ENCODE measurements at places on chromosomes 11 and 22. TPM values are rescaled to one million over a fixed set of nuclear protein-coding genes. Genes with fewer than 3 reads are reported as not detected.

DNA sequence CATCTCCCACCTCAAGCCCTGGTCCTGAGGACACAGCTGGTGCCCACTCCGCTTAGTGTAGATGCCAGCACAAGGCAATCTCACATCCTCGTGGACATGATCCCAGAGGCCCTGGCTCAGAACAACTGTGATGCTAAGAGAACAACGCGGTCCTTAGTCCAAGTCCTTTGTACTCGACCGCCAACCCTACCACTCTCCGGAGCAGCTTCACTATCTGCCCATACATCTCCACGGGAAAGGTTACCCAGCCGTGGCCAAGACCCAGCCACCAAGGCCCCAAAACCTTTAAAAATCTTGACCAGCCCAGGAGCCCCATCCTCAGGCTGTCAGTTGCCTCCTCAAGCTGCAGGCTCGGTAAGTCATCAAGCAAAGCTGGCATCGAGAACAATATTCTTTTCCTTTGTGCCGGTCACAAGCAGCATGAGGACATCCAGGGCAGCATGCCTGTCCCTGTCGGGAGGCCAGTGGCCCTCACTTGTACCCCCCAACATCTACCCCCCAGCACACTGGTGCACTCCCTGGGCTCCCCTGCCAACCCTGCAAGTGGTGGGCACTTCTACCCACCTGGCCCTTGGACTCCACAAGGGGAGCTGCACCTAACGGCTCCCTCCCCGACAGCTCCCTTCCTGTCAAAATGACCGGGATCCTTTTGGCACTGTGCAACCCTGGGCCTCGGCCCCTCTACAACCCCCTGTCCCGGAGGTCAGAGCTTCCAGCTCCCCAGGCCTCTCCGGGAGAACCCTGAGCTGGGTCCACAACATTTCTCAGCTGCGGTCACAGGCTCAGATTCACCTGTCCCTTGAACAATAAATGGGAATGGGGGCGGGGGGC lies 2.5 kb downstream of the OSBPL5 start:
- no peak for DNase-seq

GRCh38 chr11:36363361-36364268 lies 67.5 kb downstream of the PRR5L start:
- peak; percentile 77 for DNase-seq

GRCh38 chr11:87144252-87144651 lies 106.5 kb downstream of the TMEM135 start:
- no peak for DNase-seq

DNA sequence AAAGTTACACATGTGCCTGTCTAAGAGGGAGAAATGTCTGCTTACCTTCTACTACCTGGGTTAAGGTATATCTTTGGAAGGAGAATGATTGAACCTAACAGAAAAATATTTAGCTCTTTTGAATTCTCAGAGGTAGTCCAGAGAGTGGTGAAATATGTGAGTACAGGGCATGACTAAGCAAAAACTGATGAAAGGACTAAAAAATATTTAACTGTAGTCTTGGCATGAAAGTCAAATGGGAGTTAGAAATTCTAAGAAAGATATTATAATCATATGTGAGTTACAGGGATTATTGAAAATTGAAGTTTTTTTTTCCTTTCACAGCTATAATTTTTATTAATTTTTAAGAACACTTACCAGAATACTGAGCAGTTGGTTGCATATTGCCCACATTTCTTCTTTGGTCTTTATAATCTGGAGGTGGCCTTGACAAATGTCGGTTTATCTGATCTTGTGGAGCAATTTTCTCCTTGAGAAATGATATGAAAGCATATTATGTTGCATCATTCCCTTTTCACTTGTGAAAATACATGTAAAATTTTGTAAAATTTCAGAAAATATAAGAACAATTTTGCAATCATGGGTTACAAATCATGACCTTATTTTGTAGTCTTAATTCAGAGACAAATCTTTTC lies 61.4 kb upstream of the MTMR2 start:
- no peak for DNase-seq

GRCh38 chr11:19336331-19336730 lies 95.6 kb upstream of the E2F8 start:
- no peak for DNase-seq

- no peak for DNase-seq
Observed at GRCh38 chr11:120929090-120929489, 94.8 kb upstream of the TBCEL start.

DNA sequence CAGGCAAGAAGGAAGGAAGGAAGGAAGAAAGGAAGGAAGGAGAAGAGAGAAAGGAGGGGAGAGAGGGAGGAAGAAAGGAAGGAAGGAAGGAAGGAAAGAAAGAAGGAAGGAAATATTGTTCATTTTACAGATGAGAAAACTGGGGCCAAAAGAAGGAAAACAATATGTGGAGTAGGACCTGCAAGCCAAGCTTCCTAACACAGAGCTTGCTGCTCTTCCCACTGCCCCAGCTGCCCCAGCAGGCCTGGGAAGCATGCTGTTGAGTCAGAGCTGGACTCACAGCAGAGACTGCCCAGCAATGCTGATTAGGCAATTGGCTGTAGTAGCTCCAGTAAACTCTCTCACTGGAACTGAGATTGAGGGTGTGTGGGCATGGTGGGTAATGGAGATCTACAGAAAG lies 42.6 kb upstream of the SMCO4 start:
- no peak for DNase-seq

GRCh38 chr22:34783436-34783835 lies 282.5 kb upstream of the ISX start:
- DNase-seq: no peak

GRCh38 chr11:78659326-78660270 lies 84.9 kb upstream of the NARS2 start:
- DNase-seq: no peak

- DNase-seq: no peak
Observed at GRCh38 chr11:102749101-102749722, 24.5 kb upstream of the MMP8 start.

DNA sequence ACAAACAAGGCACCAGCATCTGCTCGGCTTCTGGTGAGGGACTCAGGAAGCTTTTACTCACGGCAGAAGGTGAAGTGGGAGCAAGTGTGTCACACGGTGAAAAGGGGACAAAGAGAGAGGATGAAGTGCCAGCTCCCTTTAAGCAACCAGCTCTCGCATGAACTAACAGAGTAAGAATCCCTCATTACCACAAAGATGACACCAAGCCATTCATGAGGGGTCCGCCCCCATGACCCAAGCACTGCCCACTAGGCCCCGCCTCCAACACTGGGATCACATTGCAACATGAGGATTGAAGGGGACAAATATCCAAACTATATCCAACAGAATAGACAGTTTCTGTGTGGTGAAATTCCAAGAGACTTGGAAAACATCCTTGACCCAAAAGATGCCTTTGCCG lies 198.2 kb upstream of the POU2AF2 start:
- no peak for DNase-seq

- DNase-seq: no peak
Observed at GRCh38 chr11:7907121-7907520, 23.9 kb downstream of the OR10A6 start.

GRCh38 chr11:60831501-60832079 lies 10.3 kb upstream of the CCDC86 start:
- DNase-seq: no peak

- DNase-seq: peak; percentile 33
Observed at GRCh38 chr22:46737976-46738646, at the start of gene CERK. TSS of gene CERK (minus strand) at chr22:46738252. CDS start at chr22:46738148, 104 bp downstream.

- peak; percentile 5 for DNase-seq
Observed at GRCh38 chr11:95230810-95231126, 234 bp downstream of the SESN3 start.

GRCh38 chr11:79097246-79097875 lies 343.5 kb downstream of the TENM4 start:
- no peak for DNase-seq

DNA sequence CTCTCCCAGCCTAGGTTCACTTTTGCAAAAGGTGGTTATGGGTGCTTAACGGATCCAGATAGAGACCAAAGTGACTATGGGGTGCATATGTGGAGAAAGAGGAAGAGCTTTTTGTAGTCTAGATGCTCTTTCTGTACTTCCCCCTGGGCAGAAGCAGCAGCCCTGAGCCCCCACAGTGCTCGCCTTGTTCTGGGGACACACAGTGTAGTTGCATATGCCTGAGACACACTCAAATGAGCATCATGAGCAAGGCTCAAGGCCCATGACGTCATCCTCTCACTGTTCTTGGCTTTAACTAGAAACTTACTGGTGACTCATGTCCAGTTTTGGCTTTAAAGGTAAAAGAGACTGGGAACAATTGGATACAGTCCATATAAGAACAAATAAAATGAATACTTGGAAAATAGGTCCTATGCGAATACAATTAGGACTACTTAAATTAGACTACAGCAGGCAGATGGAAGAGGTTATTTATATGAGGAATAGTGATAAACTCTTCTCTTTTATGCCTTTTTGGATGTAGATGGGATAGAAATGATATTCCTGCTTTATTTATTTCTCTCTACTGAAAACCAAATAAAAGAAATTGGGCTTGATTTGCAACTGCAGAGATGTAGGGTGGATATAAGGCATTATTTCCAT lies 20.1 kb upstream of the PEX26 start:
- peak; percentile 14 for DNase-seq

DNA sequence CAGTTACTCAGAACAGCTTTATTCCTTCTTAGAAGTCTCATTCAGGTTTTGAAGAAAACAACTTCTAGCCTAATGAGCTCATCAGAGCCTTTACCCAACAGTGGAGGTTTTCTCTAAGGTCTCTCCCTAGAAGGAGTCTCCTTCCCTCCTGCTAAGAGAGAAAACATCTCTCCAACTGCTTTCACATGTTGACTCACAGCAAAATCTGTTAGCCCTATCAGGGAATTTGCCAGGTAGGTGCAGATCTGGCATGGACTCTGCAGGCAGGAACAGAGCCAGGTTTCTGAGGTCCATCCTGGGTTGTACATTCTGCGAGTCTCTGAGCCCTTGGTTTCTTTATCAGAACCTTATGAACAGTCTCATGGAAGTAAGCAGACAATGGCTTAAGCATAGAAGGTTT lies 214.4 kb downstream of the HIPK3 start:
- no peak for DNase-seq

GRCh38 chr11:43582024-43582862 lies 98.3 kb upstream of the HSD17B12 start:
- no peak for DNase-seq

DNA sequence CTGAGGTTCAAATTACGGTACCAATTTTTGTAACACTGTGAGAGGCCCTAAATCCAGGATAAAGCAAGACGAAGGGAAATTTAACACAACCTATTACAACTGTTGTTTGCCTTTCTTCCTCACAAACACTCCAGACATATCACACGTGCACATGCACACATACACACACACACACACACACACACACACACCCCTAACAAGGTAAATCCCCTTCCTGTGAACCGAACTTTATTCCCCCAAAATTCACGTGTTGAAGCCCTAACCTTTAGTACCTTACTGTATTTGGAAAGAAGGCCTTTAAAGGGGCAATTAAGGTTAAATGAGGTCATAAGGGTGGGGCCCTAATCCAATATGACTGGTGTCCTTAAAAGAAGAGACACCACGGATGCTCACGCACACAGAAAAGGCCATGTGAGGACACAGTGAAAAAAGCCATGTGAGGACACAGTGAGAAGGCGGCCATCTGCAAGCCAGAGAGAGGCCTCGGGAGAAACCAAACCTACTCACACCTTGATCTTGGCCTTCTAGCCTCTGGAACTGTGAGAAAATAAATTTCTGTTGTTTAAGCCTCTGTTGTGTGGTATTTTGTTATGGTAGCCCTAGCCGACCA lies 1.8 kb downstream of the SERGEF start:
- DNase-seq: no peak

DNA sequence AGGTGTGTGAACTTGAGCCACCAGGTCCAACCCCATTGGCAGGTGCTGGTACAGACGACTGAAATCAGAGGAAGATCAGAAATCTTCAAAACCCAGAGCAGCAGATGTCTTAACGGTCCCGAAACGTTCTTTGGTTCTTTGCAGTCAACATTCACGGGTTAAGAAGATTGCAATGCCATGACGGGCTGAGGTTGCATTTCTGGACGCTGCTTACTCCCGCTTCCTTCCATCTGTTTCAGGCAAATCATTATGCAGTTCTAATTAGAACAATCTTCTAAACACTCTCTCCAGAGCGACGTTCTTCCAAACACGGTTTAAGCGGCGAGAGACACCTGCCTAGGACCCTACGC lies 492 bp upstream of the LUZP2 start:
- no peak for DNase-seq

DNA sequence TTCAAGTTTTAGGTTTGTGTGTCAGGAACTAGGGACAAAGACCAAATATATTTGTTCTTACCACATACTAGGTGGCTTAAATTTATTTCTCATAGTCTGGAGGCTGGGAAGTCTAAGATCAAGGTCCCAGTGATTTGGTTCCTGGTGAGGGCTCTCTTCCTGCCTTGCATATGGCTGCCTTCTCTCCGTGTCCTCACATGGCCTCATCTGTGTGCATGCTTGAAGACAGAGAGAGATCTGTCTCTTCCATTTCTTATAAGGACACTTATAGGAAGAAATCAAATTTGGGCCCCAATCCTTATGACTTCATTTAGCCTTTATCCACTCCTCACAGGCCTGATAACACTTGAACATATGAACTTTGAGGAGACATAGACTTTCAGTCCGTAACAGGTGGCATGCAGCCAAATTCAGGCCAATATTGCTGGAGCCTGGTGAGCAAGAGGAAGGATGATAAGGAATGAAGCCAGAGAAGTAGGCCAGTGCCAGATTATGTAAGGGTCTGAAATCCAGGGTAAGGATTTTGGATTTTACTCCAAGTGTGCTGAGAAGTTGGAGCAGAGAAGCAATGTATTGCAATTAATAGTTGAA lies 35.1 kb downstream of the TTC17 start:
- no peak for DNase-seq

DNA sequence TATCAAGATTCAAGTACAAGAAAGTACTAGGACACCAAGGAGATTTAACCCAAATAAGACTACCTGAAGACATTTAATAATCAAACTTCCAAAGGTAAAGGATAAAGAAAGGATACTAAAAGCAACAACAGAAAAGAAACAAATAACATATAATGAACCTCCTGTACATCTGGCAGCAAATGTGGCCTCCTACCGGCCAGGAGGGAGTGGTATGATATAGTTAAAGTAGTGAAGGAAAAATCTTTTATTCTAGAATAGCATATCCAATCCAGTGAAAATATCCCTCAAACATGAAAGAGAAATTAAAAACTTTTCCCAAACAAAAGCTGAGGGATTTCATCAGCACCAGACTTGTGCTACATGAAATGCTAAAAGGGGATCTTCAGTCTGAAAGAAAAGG lies 104.7 kb upstream of the GUCY1A2 start:
- DNase-seq: no peak

The CNIH2 gene
- 0.99 TPM for total RNA-seq

The HPX gene
- total RNA-seq: 0.25 TPM

The MS4A14 gene
- not detected for total RNA-seq

The B4GALNT4 gene
- total RNA-seq: not detected

The NNMT gene
- total RNA-seq: 60.2 TPM

The LGR4 gene
- total RNA-seq: 41.7 TPM

The ARHGAP32 gene
- total RNA-seq: 44.2 TPM

The MIOX gene
- not detected for total RNA-seq

The RIBC2 gene
- total RNA-seq: 3.5 TPM

The OR5D13 gene
- not detected for total RNA-seq

The LRRC10B gene
- 6.3 TPM for total RNA-seq

The IL10RA gene
- total RNA-seq: not detected

The FADS3 gene
- 42.2 TPM for total RNA-seq

The GAS2 gene
- total RNA-seq: 3.3 TPM

The MS4A1 gene
- not detected for total RNA-seq

The USP2 gene
- 4.4 TPM for total RNA-seq

The RIMBP3C gene
- total RNA-seq: not detected

Measured in HT-29 (cell line).